ENCODE measurements at places on chromosomes 3 and 15.

- DNase-seq = no peak
Observed at GRCh38 chr3:54792584-54792983, 135.3 kb downstream of the LRTM1 start.

DNA sequence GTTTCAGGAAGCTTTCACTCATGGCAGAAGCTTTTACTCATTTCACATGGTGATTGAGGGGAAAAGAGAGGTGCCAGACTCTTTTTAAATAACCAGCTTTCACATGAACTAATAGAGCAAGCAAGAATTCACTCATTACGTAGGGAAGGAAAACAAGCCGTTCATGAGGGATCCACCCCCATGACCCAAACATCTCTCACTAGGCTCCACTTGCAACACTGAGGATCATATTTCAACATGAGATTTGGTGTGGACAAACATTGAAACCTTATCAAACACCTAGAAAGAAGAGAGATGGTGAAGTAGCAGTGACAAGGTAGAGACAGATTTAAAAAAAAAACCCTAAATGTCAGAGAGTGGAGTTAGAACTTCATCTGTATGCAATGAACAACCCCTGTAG, 408.6 kb upstream of the PDZRN3 start:
- DNase-seq = no peak

DNA sequence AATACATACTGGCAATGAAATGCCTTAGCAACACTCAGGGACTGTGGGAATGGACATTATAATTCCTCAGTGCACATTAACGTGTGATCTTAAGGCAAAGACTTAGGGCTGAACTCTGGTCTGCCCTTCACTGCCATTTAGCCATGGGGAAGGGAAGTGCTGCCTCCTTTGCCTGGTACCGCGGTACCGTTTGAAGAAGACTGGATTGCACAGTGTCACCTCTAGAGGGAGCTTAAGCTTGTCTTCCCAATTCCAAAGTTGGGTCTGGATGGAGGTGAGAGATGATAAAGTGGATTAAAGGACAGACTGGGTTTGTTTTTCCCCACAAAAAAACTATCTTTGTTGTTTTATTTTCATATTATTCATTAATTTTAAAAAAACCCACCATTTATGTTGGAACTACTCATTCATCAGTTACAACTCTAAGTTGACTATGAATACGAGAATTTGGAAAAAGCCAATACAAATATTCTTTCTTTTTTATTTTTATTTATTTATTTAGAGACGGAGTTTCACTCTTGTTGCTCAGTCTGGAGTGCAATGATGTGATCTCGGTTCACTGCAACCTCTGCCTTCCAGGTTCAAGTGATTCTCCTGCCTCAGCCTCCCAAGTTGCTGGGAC, 60.0 kb upstream of the SYN2 start:
- peak; percentile 45 for DNase-seq

DNA sequence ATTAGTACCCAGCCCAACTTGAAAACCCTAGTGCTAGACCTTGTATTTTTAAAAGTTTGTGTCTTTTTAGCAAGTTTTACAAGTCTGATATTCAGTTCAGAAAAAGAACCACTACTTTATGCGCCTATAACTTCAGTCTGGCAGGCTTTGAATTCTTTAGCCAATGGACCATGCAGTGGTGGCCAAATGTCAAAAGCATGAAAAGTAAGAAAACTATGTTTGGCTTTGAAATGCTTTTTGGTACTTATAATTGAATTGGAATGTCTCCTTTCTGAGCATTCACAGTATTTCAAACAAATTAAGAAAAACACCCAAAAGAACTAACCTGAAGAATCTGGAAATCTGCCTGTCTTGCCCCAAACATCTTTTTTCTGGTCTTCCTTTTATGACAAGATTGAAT, 12.8 kb downstream of the WDR48 start:
- DNase-seq = no peak

GRCh38 chr3:129688271-129688895, 81.9 kb upstream of the PLXND1 start:
- peak; percentile 97 for DNase-seq

- DNase-seq = no peak
Observed at GRCh38 chr3:126998320-126998719, 15.4 kb downstream of the PLXNA1 start.

DNA sequence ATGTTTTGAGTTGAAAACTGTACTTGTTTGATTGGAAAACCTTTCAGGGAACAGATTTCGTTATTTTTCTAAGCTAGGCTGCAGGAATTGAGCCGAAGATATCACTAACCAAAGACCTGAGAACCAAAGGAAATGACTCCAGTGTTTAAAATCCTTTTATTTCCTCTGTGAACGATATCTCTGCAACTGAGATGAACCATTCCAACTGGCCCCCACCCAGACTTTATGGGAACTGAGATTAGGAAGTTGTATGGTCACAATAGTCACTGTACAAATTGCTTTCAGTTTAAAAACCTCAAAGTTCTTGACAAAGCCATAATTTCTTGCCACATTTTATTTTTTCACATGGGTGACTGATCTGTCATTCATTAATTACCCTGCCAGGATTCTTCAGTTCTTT, 232.4 kb downstream of the RBMS3 start:
- no peak for DNase-seq

DNA sequence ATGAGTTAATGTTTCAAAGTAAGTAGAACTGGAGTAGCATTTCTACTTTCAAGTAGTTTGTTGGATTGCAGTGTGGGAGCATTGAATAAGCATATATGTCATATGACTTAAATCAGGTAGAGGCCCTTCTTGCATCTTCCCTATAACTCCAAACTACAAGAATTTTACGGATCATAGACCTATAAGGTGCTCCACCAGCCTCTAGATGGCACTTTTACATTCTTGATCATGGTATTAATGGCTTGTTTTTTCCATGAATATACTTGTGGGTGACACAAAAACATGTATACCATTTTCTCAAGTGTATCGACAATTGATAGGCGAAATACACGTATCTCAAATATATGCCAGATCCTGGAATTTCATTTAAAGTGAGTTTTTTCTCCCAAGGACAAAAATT, 311.1 kb downstream of the ZPLD1 start:
- peak; percentile 4 for DNase-seq

DNA sequence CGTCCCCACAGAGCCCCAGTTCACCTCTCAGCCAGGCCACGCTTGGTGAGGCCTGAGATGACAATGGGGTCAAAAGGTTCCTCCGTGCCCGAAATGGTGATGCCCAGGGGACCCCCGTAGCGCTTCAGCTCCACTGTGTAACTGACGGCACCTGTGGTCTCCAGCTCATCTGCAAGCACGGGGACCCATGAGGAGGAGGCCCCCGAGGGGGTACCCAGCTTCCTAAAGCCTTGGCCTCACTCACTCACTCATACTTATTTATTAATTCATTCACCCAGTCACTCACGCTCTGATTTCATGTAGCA, 30.4 kb downstream of the GRIP2 start:
- no peak for DNase-seq

- DNase-seq = peak; percentile 44
Observed at GRCh38 chr15:70636540-70637165, 126.7 kb downstream of the UACA start.

- DNase-seq = no peak
Observed at GRCh38 chr3:14307656-14308302, 94.6 kb upstream of the SLC6A6 start.

- peak; percentile 92 for DNase-seq
Observed at GRCh38 chr3:69948246-69948862, 51.2 kb upstream of the SAMMSON start.

- no peak for DNase-seq
Observed at GRCh38 chr3:131819381-131820055, 215.3 kb downstream of the CPNE4 start.

DNA sequence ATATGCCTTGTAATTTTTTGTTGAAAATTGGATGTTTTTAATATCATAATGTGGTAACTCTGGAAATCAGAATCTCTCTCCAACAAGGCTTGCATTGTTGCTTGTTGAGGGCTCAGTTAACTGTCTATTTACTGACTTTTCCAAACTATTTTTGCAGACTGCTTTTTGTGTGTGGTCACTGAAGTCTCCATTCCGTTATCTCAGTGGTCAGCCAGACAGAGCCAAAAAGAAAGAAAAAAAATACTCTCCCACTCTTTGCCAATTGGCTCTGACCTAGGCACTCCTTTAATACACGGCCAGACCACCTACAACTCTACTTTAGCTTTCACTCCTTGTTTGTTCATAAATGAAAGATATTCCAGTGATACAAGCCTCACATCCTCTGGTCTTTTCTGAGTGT, 52.5 kb downstream of the IFT80 start:
- no peak for DNase-seq

GRCh38 chr3:82493858-82494257, 732.4 kb upstream of the GBE1 start:
- DNase-seq = no peak

GRCh38 chr3:193499136-193499770, 55.4 kb downstream of the ATP13A4 start:
- no peak for DNase-seq

DNA sequence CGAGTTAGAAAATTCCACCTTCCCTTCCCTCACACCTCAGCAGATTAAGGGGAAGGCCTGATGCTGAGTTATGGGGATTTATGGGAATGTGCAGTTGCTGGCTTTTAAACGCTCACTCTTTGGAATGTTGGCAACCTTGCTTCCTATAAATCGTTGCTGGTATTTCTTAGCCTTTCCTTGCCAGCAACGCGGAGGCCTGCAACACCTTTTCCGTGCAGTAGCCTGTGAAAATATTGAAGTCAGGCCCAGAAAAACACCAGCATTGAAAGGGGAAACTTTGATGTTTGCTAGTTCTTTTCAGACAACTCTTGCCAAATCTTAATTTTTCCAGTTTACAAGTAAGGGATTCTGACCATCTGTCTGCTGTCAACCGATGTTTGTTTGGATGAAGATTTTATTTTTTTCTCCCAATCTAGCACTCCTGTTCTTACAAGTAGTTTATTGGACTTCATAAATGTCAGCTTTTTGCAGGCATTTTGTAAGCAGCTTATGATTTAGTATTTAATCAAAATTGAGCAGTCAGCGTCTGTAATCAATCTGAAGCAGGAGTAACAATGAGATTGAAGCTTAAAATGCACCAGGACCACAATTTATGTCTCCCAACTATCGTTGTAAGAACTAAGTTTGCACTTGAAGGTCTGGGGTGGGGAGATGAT, 251.0 kb downstream of the RPLP1 start:
- no peak for DNase-seq

DNA sequence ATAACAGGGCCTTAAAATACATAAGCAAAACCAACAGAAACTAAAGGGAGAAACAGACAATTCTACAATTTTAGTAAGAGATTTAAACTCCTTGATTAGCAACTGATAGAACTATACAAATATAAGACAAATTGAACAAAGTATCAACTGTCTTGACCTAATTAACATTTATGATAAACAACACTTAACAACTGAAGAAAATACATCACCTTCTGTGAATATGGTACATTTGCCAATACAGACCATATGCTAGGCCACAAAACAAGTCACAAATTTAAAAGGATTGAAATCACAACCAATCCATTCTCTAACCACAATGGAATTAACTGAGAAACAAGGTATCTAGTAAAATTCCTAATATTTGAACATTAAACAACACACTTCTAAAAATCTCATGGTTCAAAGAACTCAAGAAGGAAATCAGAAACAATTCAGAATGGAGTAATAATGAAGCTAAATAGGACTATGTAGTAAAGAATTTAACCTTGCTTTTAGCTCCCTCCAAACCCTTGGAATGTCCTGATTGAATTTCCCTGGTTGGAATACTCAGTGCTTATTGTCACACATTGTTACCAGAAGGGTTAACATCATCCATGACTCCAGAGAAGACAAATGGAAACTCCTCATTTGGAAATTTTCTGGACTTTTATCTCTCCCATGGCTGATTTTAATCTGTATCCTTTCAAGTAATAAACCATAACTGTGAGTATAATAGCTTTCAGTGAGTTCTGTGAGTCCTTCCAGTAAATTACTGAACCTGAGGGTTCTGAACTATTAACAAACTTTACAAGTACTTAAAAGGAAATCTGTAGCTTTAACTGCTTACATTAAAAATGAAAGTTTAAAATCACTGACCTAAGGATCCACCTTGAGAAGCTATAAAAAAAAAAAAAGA, 88.8 kb downstream of the DLG1 start:
- DNase-seq = no peak

- DNase-seq = no peak
Observed at GRCh38 chr3:9214599-9214998, 34.8 kb downstream of the SRGAP3 start.

DNA sequence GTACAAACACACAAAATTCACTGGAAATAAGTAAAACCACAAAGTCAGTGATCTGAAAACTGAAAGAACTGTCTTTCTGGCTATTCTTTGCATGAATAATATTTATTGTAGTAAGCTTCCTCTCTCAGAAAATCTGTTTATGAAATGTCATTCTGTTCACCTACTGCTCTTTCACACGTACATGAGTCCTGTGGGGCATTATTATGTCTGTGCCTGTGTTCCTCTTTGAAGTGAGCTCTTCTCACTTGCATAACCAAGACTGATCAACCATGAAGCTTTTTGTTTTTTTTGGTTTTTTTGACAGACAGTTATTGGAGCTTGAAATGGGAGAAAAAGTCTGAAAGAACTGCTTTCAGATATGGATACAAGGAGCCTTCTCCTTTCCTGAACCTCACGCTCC, 195.8 kb downstream of the PLCH1 start:
- no peak for DNase-seq

GRCh38 chr15:52095597-52096262, 16.8 kb downstream of the BCL2L10 start:
- no peak for DNase-seq

GRCh38 chr15:88542342-88542733, 4.1 kb downstream of the DET1 start:
- no peak for DNase-seq

- DNase-seq = no peak
Observed at GRCh38 chr3:14701676-14702075, 26.7 kb downstream of the C3orf20 start.

DNA sequence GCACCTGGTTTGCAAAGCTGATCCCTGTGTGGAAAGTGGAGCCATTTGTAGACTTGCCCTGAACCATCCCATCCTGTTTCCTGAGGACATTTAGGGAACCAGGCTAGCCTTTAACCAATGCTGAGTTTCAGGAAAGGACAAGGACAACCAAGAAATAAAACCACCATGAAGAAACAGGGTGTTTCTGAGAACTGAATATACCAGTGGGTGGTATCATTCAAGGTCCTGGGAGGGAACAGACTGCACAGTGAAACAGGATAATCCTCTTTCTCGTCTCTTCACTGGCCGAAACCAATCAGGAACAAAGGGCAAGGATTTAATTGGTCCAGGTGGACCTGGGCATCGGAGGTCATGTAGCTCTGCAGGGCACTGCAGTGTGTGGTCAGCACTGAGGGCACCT, 21.8 kb downstream of the ZNF860 start:
- DNase-seq = no peak

DNA sequence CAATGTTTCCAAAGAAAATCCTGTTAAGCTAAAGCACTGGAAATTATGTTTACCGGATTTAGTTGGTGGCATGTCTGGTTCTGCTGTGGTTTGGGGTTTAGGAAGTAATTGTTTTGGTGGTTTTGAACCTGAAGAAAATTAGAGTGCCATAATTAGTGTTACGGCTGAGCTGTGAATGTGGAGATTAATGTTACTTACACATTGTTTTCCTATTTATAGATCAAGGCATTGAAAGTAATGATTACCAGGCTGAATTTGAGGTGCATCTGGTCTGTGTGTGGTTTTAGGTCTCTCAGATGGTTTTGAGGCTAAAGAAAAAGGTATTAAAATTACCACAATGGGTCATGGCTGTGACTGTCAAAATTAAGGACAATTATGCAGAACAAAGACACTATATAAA, 128.9 kb downstream of the TFG start:
- no peak for DNase-seq
